ENCODE measurements at places on chromosomes 5 and 9.

GRCh38 chr9:36442710-36443109, 42.6 kb upstream of the RNF38 start:
- no peak for DNase-seq

GRCh38 chr9:80586786-80587330, 1015.1 kb downstream of the TLE4 start:
- DNase-seq, result no peak

DNA sequence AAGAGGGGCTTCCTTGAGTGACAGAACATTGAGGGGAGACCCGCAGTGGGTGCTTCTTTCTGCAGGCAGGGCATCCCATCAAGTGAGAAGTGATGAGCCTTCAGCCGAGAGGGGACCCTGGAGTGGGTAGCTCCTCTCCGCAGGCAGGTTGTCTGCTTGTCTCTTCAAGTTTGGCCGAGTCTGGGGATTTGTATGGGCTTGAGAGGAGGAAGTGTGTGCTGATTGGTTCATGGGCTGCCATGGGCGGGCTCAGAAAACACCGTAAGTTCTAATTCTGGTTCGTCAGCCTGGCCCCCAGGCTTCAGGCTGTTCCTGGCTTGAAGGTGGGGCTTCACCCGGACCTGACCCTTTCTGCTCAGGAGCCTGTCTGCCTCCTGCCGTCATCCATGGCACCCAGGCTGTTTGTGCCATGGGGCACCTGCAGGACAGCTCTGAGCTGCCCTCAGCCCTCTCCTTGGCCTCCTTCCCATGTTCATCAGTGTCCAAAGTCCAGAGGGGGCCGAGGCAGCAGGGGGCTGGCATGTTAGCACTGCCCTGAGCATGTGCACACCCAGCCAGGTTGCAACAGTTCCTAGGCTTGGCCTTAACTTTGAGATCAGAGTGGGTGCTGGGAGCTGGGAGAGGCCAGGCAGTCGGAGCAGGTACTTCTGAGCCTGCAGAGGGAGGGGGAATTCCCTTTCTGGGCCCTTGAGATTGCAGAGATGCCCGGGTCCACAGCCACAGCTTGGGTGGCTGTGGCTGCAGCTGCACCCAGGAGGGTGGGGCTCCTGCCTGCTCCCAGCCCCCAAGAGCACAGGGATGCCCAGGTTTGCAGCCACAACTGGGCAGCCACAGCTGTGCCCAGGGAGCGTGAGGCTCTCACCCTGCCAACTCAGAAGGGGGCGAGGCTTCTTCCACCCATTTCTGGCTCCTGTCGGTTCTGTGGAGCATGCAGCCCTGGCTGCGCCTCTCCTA, 13.5 kb upstream of the DHFR start:
- DNase-seq, result no peak

GRCh38 chr5:55569513-55569865, 34.7 kb upstream of the PLPP1 start:
- no peak for DNase-seq

GRCh38 chr5:43685252-43685950, 82.4 kb downstream of the NNT start:
- no peak for DNase-seq

- DNase-seq, result no peak
Observed at GRCh38 chr5:61631438-61631941, 299.4 kb downstream of the ZSWIM6 start.
